ENCODE measurements at places on chromosomes 2 and 18.

DNA sequence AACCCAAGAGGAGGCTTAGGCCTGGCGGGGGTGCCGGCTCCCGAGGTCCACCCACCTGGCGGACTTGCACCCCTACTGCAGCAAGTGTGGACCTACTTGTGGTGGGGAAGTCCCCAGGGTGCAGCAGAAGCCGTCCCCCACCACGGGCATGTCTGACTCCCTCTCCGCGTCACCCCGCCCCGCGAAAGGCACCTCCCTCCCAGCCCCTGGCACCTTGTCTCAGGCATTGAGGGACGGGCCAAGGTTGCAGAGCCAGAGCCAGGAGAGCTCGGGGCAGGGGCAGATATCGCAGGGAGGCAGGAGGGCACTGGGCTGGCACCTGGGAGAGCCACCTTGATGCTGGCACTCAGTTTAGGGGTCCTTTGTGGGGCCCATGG is 19.0 kb downstream of the CROCC2 start:
- DNase-seq: no peak

GRCh38 chr18:49764032-49764431 is 49.3 kb downstream of the ACAA2 start:
- no peak for DNase-seq

GRCh38 chr18:35770376-35771014 is 189.0 kb downstream of the GALNT1 start:
- no peak for DNase-seq

GRCh38 chr2:235608200-235608887 is 114.5 kb downstream of the AGAP1 start:
- peak; percentile 41 for DNase-seq

DNA sequence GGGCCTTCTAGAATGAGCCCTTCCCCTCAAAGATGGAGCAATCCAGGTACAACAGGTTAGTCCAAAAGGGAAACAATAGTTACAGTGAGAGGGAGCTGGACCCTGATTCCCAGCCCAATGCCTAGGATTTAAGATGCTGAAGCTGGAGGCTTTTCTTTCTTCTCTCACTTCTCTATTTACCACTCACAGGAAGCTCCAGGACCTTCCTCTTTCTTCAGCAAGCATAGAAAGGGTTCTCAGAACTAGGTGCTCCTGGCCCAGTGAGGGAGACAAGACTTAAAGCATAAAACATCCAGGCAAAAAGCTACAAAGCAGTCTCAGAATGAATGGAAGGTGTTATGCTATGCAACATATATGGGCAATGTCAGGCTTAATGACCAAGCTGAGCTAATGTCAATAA is 279.0 kb downstream of the SRBD1 start:
- DNase-seq: no peak

DNA sequence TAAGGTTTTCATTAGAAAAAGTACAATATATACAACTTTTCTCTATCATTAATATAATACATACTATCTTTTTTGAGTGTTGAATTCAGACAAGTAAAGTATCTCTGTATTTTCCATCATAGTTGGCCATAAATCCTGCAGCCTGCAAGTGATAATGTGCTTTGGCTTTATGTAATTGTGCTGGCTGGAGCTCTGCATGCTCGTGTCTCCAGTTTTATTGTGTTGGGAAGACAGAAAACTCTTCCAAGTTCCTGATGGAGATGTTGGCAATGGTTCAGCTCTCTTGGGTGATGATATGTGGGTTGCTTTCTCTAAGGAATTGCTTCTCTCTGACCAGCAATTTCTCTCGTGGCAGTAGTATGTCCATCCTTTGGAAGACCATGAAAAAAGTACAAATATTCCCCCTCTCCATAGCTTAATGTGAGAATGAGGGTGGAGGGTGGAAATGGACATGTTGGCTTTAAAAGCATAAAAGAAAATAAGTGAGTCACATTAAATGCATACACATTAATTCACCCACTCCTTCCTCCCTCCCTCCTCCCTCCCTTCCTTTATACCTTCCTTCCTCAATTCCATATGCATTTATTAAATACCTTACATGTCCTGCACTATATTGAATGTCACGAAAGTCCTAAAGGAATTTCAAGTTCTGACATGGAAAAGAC is 344.2 kb downstream of the MTX2 start:
- DNase-seq: no peak

DNA sequence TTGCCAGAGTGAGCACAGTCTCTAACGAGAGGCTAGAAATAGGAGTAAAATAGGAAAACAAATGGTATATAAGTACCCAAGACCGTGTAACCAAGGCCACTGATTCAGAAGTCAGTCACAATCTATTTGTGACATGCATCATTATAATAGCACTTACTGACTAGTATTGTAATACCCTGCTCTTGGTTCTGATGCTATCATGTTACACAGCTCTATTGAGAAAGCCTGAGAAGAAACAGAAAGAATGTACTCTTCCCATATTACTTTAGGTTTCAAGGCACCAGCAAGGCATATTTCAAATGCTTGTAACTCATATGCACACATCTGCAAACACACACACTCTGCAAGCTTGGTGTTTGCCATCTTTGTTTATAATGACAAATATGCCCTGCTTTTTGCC is 746.4 kb downstream of the SLC4A3 start:
- DNase-seq: no peak

- no peak for DNase-seq
These were observed at the start of gene UPP2 for GRCh38 chr2:158101384-158101926. TSS of gene UPP2 (plus strand) at chr2:158101876. CDS start at chr2:158102064, 188 bp downstream.

DNA sequence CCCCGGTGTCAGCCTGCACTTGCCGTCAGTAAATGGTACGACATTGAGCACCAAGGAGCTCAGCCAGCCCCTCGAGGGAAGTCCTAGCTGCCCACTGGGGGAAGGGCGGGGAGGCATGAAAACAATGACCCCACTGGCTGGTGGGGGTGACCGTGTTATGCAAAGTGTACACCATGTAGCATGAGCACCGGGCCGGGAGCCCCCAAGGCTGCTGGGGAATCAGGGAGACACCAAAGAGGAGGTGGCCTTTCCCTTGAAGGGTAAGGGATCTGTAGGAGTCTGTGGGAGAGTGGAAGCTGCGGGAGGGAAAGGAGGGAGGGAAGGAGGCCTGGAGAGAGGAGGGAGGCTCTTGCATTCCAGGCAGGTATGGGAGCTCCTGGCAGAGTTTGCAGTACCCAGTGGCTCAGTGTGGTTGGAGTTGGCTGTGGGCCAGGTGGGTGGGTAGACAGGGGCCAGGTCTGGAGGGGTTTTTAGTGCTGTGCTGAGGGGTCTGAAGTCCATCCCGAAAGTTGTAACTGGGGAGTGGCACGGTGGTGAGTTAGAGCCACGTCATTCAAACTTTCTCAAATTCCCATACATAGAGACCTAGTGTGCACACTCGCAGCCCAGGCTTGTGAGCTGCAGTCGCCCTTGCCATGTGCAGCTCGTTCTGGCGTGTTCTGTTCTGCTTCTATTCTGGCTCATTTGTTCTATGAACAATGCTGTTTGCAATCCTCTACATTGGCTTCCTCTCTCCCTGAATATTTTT is 22.4 kb downstream of the RRM2 start:
- DNase-seq: no peak

Measured in frontal cortex (tissue), 4 donors.